ENCODE measurements at places on chromosomes 7 and 10.

- DNase-seq, result no peak
These were observed 22.6 kb upstream of the TRIM8 start for GRCh38 chr10:102621443-102622325.

DNA sequence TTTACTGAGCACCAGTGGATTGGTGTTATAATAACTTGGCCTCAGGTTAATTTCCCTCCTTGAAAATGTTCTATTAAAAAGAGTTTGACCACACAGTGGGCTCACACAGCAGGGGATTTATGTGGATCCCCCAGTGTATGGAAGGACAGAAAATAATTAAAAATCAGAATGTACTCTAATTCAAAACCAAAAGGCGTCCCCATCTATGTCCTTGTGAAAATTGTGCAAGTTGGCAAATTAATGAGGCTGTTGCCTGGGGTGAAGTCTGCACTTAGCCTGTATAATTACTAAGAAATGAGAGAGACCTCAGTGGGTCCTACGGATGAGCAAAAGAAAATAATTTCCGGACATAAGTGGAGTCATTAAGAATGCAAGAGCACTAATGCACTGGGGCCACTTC lies 31.1 kb downstream of the PIK3CG start:
- DNase-seq, result no peak

DNA sequence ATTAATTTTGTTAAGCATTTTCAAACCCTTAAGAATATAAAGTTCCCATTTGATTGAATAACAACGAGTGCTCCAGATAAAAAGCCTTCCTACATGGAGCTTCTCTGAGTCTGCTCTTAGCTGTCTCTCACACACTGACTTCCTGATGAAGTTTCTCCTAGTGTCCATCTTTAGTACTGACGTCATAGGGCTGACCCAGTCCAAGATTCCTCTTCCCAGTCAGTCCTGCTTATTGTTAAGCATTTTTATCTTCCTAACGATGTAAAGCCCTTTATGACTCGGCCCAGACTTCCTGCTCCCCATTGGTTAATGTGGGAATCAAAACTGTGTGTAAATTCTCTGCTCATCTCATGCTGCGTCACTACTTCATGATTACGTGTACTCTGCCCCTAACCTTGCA lies 398.8 kb downstream of the TFEC start:
- no peak for DNase-seq

- no peak for DNase-seq
These were observed 48.6 kb downstream of the NRCAM start for GRCh38 chr7:108407676-108408075.

DNA sequence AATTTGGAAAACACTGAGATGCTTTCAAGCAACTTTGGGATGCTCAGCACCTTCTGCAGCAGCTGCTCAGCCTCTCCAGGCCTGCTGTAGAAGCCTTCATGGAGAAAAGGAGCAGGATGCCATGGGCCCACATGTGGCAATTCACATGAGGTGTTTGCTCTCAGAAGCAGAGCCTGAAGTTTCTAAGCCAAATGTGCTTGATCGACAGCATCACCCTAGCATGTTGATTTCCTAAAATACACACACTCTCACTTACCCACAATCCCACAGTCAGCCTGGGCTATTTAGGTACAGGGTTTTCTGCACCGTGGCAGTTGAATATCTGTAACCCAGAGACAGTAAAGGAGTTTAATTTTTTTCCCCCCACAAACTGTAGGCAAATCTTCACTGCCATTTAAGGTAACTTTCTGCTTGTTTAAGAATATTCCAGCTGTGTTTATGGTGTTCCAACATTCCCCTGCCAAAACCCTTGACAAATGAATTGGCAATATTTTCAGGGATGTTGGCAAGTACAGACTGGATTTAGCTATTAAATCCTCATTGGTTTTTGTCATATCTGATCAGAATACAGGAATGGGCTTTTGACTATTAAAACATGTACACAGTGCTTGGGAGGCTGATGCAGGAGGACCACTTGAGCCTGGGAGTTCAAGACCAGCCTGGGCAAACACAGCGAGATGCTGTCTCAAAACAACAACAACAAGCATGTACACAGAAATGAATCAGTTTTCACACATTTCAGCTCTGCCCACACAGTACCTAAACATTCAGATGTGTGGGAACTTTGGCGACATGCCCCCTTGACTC lies 244.2 kb downstream of the CELF2 start:
- no peak for DNase-seq

- no peak for DNase-seq
These were observed 156.0 kb downstream of the GLI3 start for GRCh38 chr7:42080841-42081586.

DNA sequence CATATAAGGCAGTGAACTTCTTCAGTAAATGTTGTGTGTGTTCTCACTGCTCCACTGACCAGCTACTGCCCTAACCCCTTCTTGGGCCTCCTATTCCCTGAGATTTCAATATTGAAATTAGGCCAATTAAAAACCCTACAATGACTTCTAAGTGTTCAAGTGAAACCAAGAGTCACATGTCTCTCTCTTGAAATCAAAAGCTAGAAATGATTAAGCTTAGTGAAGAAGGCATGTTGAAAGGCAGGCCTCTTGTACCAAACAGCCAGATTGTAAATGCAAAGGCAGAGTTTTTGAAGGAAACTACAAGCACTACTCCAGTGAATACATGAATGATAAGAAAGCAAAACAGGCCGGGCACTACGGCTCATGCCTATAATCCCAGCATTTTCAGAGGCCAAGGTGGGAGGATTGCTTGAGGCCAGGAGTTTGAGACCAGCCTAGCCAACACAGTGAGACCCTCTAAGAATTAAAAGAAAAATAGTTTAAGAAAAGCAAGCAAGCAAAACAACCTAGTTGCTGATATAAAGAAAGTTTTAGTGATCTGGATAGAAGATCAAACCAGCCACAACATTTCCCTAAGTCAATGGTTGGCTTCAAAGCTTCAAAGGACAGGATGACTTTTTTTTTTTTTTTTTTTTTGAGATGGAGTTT lies 22.3 kb downstream of the BRAF start:
- no peak for DNase-seq

GRCh38 chr10:128602183-128602582 lies 476.0 kb upstream of the MKI67 start:
- DNase-seq, result no peak

DNA sequence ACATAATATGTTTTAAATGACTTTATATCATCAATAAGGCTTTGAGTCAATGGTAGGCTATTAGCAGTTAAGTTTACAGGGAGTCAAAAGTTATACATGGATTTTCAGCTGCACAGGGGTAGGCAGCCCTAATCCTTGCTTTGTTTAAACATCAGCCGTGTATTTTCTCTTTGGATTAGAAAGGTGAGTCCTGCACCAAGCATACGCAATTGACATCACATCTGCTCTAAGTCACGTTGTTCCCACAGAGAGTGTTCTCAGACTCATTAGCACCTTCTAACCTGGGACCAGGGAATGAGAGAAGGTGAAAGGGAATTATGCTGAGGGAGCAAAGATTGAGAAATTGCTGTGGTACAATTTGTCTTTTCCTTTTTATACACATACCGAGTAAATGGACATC lies 148.6 kb upstream of the ZNF804B start:
- no peak for DNase-seq

- no peak for DNase-seq
These were observed 191.5 kb downstream of the DIP2C start for GRCh38 chr10:497898-498451.

DNA sequence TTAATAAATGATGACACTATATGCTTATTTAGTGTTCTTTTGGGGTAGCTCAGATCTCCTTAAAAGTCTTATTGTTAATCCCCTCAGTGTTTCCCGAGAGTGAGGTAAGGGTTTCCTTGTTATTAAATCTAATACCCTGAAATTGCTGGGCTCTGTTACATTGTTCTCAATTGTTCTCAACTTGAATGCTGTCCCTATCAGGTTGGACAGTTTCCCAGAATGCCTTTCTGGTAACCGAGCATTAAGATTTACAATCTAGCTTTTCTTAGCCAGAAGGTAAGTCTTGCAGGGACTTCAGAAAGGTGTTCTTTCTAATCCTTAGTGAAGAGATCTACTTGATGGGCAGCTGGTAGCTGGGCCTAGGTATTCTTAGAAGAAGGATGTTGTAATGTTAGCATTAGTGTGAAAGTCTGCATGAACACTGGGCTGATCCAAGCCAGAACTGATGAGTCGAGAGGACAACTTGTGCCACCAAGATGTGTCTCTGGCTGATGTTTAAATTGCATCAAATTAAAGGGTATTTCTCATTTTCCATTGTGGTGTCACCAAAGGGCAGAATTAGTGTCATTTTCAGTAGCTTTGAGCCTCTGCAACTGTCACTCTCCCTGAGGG lies 89.9 kb downstream of the SND1 start:
- DNase-seq, result no peak

GRCh38 chr7:27933671-27934565 lies 194.0 kb downstream of the TAX1BP1 start:
- DNase-seq, result no peak

DNA sequence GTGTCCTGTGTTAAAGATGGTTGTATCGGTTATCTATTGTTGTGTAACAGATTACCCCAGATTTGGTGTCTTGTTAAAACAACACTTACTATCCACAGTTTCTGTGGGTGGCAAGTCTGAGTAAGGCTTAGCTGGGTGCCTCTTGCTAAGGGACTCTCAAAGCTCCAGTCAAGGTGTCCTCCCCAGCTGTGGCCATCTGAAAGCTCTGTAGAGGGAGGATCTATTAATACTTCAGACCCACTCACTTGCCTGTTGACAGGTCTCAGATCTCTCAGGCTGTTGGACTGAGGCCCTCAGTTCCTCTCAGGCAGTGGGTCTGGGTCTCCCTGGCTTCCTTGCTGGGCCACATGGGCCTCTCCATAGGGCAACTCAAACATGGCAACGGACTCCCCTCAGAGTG lies 19.6 kb downstream of the ARID5B start:
- no peak for DNase-seq

DNA sequence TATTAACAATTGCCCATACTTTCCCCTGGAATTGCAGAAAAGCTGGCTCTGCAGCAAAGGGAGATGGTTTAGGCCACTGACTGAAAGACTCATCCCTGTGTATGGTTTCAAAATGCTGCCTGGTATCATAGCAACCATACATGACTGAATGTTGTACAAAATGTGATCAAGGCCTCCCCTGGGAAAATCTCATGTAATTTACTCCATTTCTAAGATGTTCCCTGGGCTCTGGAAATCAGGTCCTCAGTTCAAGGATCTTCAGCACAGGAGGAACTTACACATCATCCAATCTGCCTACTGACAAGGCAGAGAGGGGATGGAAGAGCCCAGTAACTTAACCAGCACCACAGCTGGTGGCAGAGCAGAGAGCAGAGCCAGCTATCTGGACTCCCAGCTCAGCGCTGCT lies 111.8 kb downstream of the JAZF1 start:
- DNase-seq, result no peak

- DNase-seq, result no peak
These were observed 27.8 kb upstream of the WDFY4 start for GRCh38 chr10:48656914-48657305.

GRCh38 chr7:44466300-44467216 lies 23.9 kb downstream of the NUDCD3 start:
- no peak for DNase-seq

DNA sequence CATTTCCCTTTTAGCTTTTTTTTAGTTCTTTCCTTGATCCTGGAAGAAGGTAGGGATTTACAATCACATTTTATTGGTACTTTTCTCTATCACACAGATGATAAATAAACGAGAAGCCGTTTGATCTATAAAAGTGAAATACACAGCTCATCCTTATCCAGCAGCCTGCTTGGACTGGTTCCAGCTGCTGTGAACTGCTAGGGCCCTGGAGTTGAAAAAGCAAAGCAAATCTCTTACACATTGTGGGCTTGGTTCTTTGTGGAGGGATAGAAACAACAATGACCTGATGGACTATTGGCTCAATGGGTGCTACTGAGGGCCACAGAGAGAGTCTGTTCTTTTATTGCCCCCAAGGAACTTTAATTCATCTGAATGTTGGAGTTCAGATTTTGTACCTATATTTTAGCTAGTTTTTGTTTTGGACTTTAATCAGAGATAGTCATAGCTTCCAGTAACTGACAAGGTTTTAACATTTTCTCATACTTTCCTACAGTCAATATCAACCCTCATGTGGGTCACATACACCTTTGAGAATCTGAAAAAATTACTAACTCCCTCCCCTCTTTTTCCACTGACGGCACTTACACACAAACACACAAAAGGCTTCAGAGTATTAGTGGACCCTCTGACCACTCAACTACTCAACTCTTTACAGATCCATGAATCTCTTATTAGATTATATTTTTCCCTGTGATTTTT lies 91.6 kb upstream of the CCDC6 start:
- no peak for DNase-seq

- peak; percentile 19 for DNase-seq
These were observed at the start of gene SDK1 for GRCh38 chr7:3300651-3301448. Gene SDK1, plus strand, starts transcription at chr7:3301252. Its CDS starts 335 bp downstream, at chr7:3301587.

DNA sequence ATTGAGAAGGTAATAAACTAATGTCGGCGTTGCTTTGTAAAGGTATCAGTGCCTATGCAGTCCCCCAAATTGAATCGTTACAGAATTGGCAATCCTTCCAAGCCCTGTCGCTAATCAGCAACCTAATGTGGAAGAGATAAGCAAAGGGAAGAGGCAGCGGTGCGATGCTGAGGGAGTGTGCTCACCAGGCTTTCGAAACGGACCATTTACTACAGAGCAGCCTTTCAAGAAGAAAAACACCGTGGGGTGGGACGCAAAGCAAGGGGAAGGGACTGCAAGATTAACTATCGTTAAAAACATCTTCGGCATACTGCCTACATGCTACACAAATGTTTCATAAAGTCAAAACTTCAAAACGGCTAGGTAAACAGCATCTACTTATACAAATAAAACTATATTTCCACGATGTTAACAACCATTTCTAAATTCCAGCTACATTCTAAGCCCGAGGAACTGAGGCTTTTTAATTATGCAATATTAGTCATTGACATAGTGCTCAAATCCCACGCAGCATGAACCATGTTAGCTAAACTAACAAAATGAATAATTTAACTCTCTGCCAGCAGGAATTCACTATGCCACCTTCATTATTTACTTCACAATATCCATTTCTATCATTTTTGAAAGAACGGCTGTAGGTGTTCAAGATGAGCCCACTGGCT lies 85.2 kb downstream of the CHCHD3 start:
- DNase-seq, result no peak

GRCh38 chr10:24208661-24209431 lies at the start of gene KIAA1217:
Gene KIAA1217, plus strand, starts transcription at chr10:24209138. Its CDS starts 56 bp downstream, at chr10:24209194.
- DNase-seq, result no peak

- no peak for DNase-seq
These were observed 356.6 kb downstream of the PAXIP1 start for GRCh38 chr7:154646126-154647013.
